Spinal cord (tissue), 10 donors: ENCODE measurements at places on chromosomes 12 and 14.

DNA sequence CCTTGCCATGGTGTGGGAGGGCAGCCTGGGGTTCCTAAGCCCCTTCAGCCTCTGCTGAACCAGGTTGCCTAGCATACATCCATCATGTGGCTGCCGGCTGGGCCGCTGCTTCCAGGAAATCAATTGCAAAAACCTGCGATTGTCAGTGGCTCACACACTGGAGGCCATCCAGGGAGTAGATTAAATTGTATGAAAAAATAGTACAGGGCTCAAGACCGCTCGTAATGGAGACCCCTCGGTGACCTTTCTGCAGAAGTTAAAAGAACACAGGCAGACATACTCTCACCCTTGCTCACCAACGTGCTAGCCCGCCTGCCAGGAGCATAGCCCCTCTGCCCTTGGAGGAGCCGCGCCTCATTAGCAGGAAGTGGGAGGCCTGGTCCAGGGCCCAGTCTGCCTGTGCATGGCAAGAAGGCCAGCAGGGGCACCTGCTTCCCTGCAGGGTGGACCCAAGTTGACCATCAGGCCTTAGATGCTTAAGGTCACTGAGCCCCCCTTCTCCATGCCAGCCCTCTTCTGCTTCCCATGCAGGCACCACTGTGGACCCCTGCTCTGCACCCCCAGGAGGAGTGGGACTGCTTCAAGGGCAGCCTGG lies 31.4 kb upstream of the CIPC start:
- no peak for DNase-seq

DNA sequence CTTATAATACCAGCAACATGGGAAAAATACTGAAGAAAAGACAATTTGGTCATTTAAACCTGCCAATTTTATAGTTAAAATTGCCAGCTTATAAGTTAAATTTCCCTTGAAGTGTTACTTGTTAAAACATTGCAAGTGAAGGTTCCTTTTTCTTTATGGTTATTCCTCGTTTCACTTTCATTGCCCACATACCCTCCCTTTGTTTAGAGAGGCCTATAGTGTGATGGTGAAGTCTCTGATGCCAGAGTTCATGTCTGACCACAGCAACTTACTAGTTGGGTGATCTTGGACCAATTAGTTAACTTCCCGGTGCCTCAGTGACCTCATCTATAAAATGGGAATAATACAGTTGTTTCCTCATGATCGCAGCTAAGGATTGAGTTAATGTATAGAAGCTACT lies 173.5 kb downstream of the ANO6 start:
- no peak for DNase-seq

GRCh38 chr14:95547626-95548327 lies 12.9 kb downstream of the GLRX5 start:
- DNase-seq, result no peak

DNA sequence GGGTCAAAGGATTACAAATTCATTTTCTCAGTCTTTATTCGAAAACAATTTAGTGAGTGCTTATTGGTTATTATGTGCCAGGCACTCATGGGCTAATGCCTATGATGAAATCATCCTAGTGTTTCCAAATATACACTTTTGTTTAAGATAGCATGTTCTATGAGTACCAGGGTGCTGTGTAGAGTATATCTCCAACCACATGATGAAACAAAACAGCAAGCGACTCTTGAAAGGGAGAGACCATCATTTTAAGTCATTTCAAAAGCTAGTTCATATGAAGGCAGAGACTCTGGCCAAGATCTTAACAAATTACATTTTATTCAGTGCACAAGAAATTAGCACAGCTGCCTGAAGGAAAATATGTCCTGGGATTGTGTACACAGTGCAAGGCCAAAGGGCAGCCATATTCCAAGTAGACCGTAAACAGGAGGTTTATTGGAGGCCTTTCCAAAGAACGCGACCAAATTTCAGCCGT lies 204.2 kb downstream of the EFCAB11 start:
- no peak for DNase-seq

DNA sequence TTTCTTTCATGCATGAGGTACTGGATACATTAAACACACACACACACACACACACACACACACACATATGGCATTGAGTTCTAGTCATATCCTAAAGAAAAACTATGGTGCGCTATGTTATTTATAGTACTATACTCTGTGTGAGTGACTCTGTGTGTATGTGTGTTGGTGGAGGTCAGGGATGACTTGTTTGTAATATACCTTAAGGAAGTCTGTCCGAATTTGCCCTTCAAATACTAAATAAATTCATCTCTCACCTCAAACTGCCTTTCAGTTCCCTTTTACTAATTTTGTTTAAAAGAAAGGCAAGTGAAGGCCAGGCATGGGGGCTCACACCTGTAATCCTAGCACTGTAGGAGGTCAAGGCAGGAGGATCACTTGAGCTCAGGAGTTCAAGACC lies 2.1 kb upstream of the AKAP5 start:
- no peak for DNase-seq

- no peak for DNase-seq
Observed at GRCh38 chr12:116538076-116538591, 21.0 kb upstream of the MAP1LC3B2 start.

GRCh38 chr12:100401660-100402059 lies 44.8 kb downstream of the SLC17A8 start:
- DNase-seq, result no peak

DNA sequence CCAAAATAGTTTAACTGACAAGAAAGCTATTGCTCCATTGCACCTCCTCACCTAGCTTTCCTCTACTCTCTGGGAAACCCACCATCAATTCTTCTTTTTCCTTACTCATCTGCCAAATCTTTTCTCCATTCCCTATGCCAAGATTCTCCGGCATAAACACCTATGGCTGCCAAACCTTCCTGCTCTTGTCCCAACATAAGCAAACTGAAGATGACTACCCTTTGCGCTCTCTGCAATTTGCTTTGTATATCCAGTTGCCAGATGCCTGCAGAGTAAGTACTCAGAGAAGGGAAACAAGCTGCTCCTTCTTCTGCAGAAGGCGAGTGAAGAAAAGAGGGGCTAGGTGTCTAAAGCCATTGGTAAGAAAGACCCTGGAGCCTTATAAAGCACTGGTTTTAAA lies 11.5 kb downstream of the PTGER2 start:
- DNase-seq, result no peak

DNA sequence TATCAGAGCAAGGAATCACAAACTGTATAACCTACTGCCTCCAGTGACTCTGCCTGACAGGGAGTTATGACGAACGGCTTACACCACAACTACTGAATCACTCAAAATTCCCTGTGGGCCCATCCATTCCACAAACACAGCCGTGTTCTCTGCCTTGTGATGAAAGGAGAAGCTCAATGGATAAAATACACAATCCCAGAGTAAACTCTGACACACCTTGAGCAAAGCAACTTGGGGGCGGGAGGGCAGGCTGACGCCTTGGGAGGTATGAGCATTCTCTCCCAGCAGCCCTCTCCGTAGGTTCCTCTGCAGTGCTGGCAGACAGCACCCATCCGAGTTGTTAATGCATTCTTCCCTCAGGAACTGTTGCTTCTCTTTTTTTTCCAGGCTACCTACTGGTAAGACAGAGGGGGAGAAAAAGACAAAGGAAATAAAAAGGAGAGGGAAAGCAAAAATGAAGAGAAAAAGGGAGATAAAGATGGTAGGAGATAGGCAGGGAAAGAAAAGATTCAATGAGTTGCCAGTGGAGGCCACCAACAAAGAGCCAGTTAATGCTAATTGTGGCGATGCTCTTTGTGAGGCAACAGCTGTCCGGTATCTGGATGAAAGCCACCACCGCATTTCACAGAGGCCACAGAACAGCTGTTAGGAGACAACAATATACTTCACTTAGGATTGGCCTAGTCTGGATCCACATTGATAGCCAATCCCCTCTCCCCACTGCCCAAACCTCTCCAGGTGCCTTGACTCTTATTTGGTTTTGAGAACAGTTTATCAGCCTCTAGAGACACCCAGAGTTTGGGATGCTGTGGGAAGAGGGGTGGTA lies 4.7 kb upstream of the DIO2 start:
- DNase-seq, result no peak

- DNase-seq, result no peak
Observed at GRCh38 chr12:26704214-26704613, 128.8 kb downstream of the ITPR2 start.

- peak; percentile 79 for DNase-seq
Observed at GRCh38 chr14:54776361-54777001, 126.1 kb downstream of the GCH1 start.

DNA sequence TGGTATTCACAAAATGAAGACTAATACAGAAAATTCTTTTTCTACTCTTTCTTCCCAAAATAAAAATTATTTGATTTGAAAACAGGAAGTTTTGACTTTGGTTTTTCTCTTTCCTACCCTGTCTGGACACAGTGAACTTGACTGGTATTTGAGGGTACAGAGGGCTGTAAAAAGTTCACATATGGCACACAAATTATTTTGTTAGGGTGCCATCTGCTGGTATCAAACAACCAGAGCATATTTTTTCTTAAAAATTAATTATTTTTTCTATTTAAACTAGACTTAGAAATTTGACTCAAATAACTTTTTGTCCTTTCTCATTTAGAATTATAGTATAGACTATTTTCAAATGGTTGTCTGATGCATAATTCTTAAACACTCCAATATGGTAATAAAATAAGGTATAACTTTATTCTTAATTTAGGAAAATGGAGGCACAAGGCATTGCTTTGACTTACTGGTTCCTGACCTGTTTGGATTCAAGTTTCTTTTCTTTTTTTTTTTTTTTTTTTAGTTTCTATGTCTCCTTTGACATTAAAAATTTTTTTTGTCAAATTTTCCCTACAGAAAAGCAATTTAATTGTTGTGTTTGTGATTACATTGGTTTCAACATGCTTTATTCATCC lies 390.6 kb downstream of the PRKD1 start:
- DNase-seq, result no peak

DNA sequence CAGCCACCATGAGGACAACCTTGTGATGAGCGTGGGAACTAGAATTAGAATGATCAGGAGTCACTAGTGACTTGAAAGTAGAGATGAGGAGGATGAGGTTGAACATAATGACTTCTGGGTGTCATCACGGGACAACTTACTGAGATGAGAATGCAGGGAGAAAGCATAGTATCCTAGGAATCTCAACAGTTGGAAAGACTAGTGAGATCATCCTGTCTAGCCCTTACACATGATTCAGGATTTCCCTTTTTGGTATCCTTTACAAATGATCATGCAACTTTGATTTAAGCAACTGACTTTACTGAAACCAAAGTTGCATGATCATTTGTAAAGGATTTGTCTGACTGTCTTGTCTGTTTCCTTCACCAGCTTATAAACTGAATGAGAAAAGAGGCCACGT lies 51.8 kb upstream of the HIF1A start:
- no peak for DNase-seq

GRCh38 chr12:12807970-12808702 lies 5.0 kb upstream of the DDX47 start:
- no peak for DNase-seq

- DNase-seq, result no peak
Observed at GRCh38 chr12:124711344-124711743, 143.9 kb upstream of the NCOR2 start.

GRCh38 chr12:95605875-95606274 lies 54.6 kb upstream of the USP44 start:
- no peak for DNase-seq

DNA sequence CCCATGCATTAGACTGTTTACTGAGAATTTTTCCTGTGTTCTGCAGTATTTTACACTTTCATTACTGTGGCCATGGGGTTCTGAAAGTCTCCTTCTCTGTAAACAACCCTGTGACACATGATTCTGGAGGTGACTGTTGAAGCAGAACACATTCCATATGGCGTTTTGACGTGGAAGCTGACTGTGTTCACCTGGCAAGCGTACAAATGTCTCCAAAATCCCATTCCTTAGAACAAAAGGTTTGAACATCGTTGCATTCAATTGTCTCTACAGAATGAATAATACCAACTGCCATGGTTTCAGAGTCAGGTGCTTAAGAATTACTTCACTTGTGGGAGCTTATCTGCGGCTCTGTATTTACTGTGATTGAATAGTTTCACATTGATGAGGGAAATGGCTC lies 485.6 kb upstream of the TMEM132C start:
- no peak for DNase-seq

DNA sequence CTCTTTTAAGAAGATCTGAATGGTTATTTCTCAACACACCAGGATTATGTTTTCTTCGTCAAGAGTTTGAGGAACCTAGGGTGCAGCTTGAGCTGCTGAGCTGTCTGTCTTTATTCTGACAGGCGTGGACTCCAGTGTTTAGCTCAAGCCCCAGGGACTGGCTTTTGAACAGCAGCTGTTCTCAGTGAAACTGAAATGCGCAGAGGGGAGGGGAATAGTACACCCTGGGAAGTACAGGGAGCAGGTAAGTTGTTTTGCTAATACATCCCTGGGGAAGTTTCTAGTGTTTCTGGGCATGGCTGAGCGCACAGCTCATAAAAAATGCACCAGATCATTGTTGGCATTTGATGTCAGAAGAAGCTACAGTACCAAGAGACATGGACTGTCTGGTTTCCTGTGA lies 659.8 kb downstream of the DIO2 start:
- no peak for DNase-seq

DNA sequence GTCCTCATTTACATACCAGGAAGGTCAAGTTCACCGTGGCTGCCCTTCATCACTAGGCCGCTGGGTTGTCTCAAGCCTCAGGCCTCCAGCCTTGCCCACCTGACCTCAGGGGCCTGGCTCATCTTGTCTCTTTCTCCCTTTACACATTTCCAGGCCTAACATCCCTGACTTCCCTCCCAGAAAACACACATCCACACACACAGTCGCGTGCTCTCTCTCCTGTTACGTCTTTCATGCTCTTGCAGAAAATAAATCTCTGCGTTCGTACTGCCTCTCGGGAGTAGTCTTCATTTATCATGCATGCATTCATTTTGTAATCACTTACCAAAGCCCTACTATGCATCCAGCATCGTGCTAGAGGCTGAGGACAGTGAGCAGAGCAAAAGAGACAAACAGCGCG lies 220.0 kb upstream of the PWP1 start:
- no peak for DNase-seq

DNA sequence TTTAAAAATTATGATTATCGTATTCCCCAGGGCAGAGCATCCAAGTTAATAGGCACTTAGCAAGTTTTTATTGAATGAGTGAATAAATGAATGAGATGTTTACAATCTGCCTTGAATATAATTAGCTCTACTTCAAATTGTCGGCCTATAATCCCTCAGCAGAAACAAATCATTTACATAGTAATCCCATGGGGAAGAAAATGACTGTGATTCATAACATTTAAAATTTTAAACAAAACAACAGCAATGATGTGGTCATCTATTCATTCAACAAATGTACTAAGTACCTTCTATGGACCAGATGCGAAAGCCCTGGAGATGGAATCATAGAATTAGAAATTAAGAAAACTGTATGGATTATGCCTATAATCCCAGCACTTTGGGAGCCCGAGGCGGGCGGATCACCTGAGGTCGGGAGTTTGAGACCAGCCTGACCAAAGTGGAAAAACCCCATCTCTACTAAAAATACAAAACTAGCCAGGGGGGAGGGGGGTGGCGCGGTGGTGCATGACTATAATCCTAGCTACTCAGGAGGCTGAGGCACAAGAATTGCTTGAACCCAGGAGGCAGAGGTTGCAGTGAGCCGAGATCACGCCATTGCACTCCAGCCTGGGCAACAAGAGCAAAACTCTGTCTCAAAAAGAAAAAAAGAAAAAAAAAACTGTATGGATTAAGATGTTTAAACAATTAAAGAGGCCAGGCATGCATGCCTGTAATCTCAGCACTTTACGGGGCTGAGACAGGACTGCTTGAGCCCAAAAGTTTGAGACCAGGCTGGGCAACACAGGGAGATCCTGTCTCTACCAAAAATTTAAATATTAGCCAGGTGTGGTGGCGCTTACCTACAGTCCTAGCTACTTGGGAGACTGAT lies 17.7 kb upstream of the MDM2 start:
- no peak for DNase-seq

- DNase-seq, result no peak
Observed at GRCh38 chr14:34334329-34334728, 127.7 kb downstream of the SPTSSA start.

GRCh38 chr14:100048786-100049185 lies 16.4 kb upstream of the EVL start:
- DNase-seq, result no peak
